ENCODE measurements at places on chromosomes 11 and 22.
A peak's percentile ranks its signal among the peaks of the same experiment; 100 is the strongest.

GRCh38 chr11:63099555-63099954 lies 44.5 kb downstream of the SLC22A24 start:
- no peak for DNase-seq

- peak; percentile 19 for DNase-seq
Measured at GRCh38 chr22:23315341-23315917, 135.1 kb downstream of the BCR start.

DNA sequence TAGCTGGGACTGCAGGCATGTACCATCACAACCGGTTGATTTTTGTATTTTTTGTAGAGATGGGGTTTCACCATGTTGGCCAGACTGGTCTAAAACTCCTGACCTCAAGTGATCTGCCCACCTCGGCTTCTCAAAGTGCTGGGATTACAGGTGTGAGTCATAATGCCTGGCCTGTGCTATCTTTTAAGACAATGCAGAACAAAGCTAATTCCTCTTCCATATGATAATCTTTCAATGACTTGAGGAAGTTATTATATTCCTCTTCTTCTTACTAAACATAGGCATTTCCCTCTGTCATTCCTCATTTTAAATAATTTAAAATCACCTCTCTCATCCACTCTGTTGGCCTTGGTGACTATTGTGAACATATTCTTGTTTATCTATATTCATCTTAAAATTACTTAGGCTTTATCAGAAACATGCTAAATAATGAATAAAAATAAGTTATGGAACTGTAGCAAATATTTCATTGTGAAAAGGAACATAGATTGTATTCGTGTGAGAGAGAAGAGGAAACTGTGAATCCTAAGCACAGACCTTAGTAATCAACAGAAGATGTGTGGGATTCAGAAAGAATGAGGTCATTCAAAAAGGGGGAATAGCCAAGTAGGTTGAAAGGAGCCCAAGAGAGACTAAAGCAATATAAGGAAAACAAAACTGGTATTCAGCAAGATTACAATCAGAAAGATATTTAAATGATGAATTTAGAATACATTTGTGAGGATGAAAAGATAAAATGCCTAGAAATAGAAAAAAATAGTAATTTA lies 269.4 kb downstream of the TTC28 start:
- peak; percentile 31 for DNase-seq

- no peak for DNase-seq
Measured at GRCh38 chr11:70427436-70427835, 29.1 kb downstream of the CTTN start.

GRCh38 chr11:112628676-112629075 lies 332.5 kb upstream of the NCAM1 start:
- no peak for DNase-seq

DNA sequence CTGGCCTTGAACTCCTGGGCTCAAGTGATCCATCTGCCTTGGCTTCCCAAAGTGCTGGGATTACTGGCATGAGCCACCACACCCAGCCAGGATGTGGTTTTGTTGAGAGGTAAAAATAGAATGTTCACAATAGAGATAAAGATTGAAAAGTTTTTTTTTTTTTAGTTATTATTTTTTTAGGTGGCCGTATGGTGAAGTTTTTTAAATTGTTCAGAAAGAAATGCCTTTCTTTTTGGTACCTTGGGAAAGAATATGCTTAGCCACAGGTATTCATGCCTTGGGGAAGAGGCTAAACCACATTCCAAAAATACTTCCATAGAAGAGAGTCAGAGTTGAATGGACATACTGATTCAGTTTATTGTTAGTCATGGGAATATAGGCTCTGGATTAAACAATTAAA lies 143.4 kb downstream of the C11orf91 start:
- DNase-seq, result peak; percentile 77

GRCh38 chr11:27254744-27255446 lies 108.1 kb downstream of the CCDC34 start:
- peak; percentile 85 for DNase-seq

GRCh38 chr11:1200611-1201191 lies 22.2 kb upstream of the MUC5B start:
- no peak for DNase-seq

DNA sequence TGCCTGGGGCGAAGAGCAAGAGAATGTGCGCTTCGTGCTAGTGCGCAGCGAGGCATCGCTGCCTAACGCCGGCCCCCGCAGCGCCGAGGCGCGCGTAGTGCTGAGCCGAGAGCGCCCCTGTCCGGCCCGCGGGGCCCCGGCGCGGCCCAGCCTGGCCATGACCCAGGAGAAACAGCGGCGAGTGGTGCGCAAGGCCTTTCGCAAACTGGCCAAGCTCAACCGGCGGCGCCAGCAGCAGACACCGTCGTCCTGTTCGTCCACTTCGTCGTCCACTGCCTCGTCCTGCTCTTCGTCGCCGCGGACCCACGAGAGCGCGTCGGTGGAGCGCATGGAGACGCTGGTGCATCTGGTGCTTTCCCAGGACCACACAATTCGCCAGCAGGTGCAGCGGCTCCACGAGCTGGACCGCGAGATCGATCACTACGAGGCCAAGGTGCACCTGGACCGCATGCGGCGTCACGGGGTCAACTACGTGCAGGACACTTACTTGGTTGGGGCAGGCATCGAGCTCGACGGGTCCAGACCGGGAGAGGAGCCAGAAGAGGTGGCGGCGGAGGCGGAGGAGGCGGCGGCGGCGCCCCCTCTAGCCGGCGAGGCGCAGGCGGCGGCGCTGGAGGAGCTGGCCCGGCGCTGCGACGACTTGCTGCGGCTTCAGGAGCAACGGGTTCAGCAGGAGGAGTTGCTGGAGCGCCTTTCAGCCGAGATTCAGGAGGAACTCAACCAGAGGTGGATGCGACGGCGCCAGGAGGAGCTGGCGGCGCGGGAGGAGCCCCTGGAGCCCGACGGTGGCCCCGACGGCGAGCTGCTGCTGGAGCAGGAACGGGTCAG lies 1.0 kb downstream of the RASSF10 start:
- no peak for DNase-seq

GRCh38 chr11:116557282-116557681 lies 215.5 kb downstream of the BUD13 start:
- DNase-seq, result no peak

GRCh38 chr11:11615086-11615485 lies 6.7 kb downstream of the GALNT18 start:
- DNase-seq, result no peak

DNA sequence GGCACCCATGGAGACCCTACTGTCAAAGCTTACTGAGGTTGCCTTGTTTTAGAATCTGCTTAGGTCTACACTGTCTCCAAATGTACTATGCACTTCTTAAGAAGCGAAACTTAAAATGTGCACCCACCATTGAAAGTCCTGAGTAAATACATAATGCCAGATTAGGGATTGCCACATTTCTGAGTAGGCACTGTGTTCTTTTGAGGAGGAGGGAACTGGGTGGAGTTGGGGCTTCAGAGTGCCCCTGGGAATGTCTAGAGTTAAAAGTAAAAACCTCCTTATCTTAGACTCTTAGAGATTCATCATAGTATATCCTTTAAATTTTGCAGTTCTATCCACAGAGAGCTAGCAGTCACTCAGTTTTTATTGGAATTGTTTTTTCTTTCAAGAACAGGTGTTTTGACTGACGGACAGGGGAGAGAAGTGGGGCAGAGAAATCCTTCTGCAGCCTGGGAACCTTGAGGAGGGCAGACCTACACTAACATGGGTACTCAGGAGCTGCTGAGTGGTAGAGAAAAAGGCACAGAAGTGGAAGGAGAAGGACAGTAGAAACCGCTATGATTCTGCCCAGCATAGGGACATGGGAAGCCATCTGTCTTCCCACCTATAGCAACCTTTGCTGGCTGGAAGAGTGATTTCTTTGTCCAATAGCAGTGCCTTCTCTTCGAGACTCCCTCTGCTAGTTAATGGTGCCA lies 33.4 kb upstream of the MICAL2 start:
- no peak for DNase-seq

DNA sequence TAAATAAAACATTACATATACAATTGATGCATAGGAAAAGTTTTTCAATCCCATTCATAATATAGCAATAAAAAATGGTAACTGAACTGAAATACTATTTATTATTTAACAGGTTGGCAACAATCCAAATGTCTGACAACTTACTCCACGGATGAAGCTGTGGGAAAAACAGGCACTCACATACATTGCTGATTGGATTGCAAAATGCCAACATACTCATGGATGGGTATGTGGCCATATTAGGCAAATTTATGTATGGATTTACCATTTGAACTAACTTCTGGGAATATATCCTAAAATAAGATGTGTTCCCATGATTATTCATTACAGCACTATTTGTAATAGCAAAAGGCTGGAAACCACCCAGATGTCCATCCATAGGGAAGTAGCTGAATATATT lies 3.2 kb upstream of the BIRC2 start:
- DNase-seq, result peak; percentile 70
